ENCODE measurements at places on chromosomes 11 and 22. TPM values are rescaled to one million over a fixed set of nuclear protein-coding genes. Genes with fewer than 3 reads are reported as not detected.

Gene PARVG
- total RNA-seq: 2.8 TPM

Gene MEI1
- 0.74 TPM for total RNA-seq

Gene SYT8
- total RNA-seq: not detected

Gene GGT5
- 21.1 TPM for total RNA-seq

Gene SULT4A1
- 0.08 TPM for total RNA-seq

Gene PDE3B
- total RNA-seq: 5.9 TPM

Gene APOBEC3C
- total RNA-seq: 25.1 TPM

Gene HBG1
- not detected for total RNA-seq

Gene OR8D1
- total RNA-seq: not detected

Gene CCDC116
- 0.11 TPM for total RNA-seq

Gene IL17REL
- total RNA-seq: not detected

Gene GRAMD1B
- total RNA-seq: 31.8 TPM

Gene HEPN1
- total RNA-seq: not detected

Gene MB
- total RNA-seq: 16,708 TPM

Gene MYBPC3
- 2,538 TPM for total RNA-seq

Gene KCNJ11
- total RNA-seq: 17.5 TPM

Gene RPS6KB2
- 21.3 TPM for total RNA-seq

Gene APOA4
- total RNA-seq: not detected

Gene HORMAD2
- total RNA-seq: not detected

Gene OR8G5
- total RNA-seq: not detected

Gene MS4A4A
- 13.9 TPM for total RNA-seq

Gene PANX2
- 0.58 TPM for total RNA-seq

Gene ACTN3
- not detected for total RNA-seq

Gene POGLUT3
- 11.9 TPM for total RNA-seq

Gene TSPAN32
- total RNA-seq: 27.1 TPM

Gene TNNT3
- total RNA-seq: 30.7 TPM

Gene SPCS2
- total RNA-seq: 103 TPM

Gene GRIK4
- total RNA-seq: 0.16 TPM

Gene GGTLC3
- total RNA-seq: not detected

Gene CCDC15
- 0.25 TPM for total RNA-seq

Gene RBM7
- total RNA-seq: 20.9 TPM

Gene YAP1
- total RNA-seq: 67.9 TPM
